Stimulated activated CD4-positive, alpha-beta T cell treated with anti-CD3 and anti-CD28 coated beads, Interleukin-15, amount 100 ng/mL, for 24 hours (primary cell): ENCODE measurements at places on chromosomes 6 and 20.

DNA sequence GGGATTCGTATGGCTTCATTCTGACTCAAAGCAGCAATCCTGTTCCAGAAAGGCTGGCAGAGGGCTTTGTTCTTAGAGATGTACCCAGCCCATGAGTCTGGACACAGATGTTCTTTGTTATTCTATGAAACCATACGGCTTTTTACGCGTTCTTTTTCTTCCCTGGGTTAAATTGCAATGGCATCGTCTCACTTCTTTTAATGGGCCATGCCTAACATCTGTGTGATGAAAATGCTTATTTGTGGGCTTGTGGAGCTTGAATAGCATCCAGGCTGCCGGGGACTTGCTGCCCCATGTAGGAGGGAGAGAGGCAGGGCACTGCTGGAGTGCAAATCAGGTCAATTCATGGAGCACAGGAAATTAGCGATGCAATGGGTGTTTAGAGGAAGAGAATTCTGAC, 19.4 kb downstream of the FAM50B start:
- DNase-seq: no peak

GRCh38 chr6:63352544-63353285, 32.9 kb upstream of the LGSN start:
- no peak for DNase-seq

DNA sequence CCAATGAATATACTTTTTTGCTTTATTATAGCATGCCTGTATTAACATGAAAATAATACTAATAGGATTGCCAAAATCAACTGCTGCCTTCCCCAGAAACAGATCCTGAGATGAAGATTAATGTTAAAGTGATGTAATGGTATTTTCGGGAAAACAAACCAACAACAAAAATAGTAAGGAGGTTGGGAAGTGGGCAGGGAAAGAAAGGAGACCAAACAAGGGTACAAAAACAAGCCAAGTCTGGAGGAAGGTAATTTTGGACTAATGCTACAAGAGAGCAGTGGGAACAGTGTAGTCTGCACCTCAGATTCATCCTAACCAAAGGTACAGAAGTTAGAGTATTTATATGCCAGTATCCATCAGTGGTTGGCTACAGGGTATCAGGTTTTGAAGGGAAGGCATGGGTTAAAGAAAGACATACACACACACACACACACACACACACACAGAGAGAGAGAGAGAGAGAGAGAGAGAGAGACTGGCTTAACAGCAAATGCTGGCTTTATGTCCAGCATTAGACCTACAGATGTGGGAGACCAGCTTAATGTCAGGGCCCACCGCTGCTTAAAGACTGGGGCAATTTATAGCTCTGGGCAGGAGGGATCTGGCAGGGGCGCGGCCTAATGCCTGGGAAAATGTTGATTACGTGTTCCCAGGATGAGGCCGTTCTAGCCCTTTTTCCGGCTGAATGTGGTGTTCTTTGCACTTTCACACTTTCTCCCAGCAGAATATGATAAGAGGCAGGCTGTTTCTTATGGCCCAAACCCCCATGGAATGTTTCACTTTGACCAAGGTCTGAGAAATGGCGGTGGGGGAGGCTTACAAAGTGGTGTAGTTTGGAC, 3.8 kb upstream of the SLC17A1 start:
- DNase-seq: no peak

DNA sequence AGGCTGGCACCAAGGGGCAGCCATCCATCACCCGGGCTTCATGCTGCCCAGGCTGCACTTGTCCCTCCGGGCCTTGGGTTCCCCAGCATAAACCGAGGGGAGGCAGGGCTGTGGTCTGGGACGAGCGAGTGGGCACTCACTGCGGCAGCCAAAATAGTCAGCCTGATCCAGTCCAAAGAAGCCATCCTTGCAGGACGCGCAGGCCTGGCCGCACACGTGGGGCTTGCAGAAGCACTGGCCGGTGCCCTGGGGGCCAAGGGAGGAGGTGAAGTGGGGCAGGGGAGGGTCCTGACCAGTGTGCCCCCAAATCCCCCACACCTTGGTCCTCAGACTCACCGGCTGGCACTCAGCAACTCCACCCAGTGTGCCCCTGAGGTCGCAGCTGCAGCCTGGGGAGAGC, 32.1 kb downstream of the ADRM1 start:
- no peak for DNase-seq

- DNase-seq: no peak
Observed at GRCh38 chr20:44207126-44207723, 3.3 kb downstream of the OSER1 start.

GRCh38 chr6:24272148-24272547, 85.7 kb downstream of the DCDC2 start:
- no peak for DNase-seq

- no peak for DNase-seq
Observed at GRCh38 chr6:150254770-150255169, 111.9 kb downstream of the PPP1R14C start.

GRCh38 chr6:123203928-123204327, 207.9 kb downstream of the CLVS2 start:
- no peak for DNase-seq

DNA sequence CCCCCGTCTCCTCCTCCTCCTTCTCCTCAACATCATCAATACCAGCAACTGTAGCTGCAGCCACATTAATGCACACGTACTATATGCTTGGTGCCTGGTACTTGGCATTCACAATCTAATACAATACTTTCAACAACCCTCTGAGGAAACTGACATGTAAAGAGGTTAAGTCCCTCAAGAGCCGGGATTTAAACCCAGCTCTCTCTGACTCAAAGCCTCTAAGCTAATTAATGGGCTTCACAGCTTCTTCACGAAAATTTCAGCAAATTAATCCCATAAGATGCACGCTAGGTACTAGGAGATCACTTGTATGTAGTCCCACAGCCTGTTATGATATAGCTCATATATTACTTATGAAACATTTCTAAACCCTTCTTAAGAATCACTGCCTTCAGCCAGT, 73.1 kb upstream of the IPCEF1 start:
- no peak for DNase-seq

DNA sequence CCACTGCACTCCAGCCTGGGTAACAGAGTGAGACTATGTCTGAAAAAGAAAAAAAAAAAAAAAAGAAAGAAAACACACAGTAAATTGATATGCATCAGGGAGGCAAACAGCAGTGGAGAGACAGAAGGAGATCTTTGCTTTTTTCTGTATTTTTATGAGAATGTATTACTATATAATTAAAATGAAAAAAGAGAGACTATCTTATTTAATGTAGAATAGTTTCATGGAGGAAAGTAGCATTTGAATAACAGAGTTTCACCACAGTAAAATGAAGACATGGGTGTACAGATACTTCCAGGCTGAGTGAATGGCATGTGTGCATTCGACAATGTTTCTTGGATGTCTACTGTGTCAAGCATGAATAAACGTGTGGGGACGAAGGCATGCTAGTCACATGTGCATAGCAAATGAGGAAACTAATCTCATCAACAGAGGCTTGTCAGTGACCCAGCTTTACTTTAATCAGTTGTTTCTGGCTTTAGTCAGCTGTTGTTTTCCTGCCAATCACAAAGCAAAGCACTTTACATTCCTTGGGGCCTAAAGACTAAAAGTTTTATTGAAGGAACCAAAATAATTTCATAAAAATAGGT, 55.5 kb upstream of the ARMH2 start:
- DNase-seq: no peak

DNA sequence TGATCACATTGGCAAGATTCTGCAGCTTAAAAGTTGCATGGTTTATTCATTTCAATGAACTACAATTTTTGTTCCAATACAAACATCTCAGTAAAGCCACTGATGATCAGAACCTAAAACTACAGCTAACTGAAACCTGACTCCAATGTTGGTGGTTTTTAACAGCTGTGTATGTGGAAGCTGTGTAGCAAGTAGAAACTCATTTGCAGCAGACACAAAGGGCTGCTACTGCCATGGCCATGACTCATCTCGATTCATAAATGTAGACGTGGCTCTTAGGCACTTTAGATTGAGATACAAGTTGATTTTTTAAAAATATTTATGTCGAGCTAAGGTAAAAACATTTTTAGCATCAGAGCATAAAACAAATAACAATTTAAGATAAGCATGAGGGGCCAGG, 19.5 kb upstream of the MAP3K4 start:
- no peak for DNase-seq

GRCh38 chr6:93721386-93722048, 302.2 kb upstream of the EPHA7 start:
- DNase-seq: no peak

GRCh38 chr6:162671580-162672165, 55.9 kb downstream of the PRKN start:
- DNase-seq: no peak

- no peak for DNase-seq
Observed at GRCh38 chr6:38603966-38604365, 35.8 kb downstream of the BTBD9 start.

DNA sequence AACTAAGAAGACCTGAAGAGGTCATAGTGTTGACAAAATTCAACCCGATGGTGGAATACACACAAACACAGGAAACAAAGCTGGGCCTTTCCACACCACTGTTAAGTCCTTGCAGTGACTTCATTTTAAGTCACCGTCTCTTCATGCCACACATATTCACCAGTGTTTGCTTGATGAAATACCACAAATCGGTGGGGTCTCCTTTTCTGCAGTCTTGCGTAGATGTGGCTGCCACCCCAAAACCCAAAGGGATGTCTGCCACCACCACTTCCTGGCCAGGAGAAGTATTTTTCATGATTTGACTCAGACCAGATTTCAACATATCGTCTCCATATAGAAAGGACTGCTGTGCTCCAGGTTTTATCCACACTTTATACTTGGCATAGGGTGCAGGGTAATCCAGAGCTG, 11.0 kb upstream of the COL10A1 start:
- no peak for DNase-seq

- peak; percentile 10 for DNase-seq
Observed at GRCh38 chr6:131451321-131452144, 121.5 kb upstream of the ARG1 start.

DNA sequence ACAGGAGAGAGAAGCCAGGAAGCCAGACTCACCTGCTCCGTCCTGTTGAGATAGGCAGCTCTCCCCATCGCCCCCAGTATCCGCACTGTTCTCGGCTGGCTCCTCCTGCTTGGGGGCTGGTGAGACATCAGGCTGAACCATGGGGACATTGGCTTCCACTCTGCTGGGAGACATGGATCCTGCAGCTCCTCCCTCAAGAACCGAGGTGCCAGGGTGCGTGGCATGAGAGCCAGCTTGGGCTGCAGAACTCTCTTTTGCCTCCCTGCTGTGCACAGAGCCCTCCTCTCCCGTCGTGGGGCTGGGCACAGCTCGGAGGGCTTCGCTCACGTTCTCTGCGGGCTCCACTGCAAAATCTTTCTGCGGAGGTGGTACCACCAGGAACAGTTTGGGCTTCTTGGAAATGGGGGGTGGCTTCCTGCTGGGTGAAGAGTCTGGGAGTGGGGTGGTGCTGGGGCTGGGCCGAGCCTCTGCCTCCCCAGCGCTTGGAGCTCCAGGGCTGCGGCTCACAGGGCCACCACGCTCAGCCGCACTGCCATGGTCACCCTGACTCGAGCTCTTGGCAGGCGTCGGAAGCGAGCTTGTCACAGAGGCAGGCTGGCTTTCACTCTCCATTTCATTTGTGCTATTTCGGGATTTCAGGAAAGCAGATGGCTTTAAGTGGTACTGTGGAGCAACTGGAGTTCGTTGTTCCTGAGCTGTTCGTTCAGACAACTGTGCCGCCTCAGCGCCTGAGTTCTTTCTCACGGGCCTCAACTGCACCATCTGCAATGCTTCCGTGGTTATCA, 26.5 kb downstream of the HEBP2 start:
- DNase-seq: no peak

GRCh38 chr6:684831-685636, 7.9 kb downstream of the EXOC2 start:
- peak; percentile 56 for DNase-seq

GRCh38 chr20:43925801-43926200, 11.1 kb downstream of the TOX2 start:
- peak; percentile 31 for DNase-seq

DNA sequence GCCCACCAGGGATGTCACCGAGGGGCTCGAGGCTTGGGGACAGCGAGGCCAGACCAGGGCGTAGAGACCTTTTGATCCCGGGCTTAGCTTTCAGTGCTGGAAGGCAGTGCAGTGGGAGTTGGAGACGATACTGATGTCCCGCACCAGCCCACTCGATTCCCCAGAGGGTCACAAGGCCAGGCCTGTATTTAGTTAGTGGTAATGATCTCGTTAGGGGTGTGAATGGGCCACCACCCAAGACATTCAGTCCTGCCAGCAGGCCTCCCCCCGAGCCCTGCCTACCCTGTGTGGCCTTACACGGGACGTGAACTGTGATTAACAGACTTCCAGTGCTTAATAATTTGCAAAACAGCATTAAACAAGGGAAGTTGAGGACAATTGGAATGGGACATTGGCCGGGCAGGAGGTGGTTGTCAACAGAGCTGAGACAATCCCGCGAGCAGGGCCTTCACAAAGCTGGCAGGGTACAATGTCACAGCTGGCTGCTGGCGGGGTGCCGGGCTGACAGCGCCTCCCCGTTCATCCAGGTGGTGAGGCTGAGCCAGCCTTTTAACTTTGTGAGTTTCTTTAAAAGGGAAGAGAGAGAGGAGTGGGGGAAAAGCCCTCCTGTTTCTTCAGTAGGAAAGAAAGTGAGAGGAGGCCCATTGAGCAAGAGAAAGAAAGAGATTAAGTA, 175.3 kb upstream of the RALGAPA2 start:
- DNase-seq: no peak

GRCh38 chr20:1938464-1939269, 43.5 kb downstream of the SIRPA start:
- DNase-seq: no peak

GRCh38 chr6:147267658-147268057, 63.4 kb downstream of the STXBP5 start:
- DNase-seq: no peak

DNA sequence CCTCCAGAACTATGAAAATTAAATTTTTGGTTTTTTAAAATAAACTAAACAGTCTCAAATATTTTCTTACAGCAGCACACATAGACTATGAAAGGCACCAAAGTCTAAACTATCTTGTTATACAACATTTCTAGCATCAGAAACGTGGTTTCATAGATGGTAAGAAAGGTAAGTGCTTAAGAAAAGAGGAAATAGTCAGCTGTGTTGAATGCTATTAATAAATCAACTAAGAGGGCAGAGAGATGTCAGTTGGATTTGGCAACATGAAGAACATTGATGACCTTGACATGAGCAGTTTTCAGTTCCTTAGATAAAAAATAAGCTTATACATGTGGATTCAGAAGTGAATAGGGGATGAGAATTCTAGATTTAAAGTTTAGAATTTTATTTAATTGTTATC, 113.6 kb downstream of the RFX6 start:
- no peak for DNase-seq

DNA sequence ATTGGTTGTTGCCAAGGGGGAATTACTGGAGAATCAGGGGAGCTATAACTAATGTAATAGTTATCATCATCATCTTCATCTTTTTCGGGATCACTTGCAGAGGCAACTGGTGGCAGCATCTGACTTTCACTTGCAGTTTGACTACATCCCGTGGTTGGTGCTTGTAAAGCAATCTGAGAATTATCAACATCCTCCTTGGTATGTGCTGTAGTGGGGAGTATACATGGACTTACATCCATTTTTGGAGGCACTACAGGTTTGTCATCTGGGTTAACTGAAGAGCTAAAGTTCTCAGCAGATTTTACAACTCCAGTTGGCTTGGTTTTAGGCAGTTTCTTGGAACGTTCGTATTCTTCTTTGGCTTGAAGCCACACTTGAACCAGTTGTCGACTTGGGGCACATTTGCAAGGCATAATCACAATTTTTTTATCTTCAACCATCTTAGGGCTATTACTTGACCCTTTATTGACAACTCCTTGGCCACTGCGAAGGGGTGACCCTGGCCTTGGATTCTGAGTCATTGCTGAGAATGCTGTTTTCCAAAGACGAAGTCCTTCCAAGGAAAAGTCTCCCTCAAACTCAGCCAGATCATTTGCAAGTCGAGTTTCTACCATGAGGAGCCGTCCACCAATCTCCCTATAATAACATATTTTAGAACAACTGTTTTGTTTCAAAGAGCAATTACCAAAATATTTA, 115.5 kb downstream of the REV3L start:
- no peak for DNase-seq
